Activated CD4-positive, alpha-beta T cell treated with anti-CD3 and anti-CD28 coated beads, Interleukin-2, amount 50 U/mL, for 24 hours (primary cell): ENCODE measurements at places on chromosomes 2 and 18.

- no peak for DNase-seq
These were observed at the start of gene ANKRD53 for GRCh38 chr2:70978341-70979179. Gene ANKRD53, plus strand, starts transcription at chr2:70978630. Its CDS starts 16 bp downstream, at chr2:70978646.

DNA sequence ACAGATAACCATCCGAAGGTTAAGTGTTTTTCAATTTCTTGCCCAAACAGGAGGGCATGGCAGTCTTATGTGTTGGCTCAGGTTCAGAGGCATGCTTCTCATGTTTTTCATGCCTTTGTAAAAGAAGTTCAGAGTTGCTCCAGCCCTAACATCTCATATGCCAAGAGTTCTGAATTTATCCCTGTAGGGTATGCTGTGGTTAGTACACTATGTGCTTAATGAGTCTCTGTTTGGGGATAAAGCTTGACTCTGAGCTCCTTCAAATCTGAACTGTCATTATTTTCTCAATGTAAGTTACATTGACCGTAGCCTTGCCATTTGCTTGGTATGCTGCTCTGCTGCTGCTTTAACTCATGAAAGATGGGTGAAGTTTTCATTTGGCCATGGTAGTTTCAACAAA, 67.9 kb upstream of the PNPT1 start:
- DNase-seq: no peak

- no peak for DNase-seq
These were observed 149.1 kb upstream of the CELF4 start for GRCh38 chr18:37714691-37715090.

DNA sequence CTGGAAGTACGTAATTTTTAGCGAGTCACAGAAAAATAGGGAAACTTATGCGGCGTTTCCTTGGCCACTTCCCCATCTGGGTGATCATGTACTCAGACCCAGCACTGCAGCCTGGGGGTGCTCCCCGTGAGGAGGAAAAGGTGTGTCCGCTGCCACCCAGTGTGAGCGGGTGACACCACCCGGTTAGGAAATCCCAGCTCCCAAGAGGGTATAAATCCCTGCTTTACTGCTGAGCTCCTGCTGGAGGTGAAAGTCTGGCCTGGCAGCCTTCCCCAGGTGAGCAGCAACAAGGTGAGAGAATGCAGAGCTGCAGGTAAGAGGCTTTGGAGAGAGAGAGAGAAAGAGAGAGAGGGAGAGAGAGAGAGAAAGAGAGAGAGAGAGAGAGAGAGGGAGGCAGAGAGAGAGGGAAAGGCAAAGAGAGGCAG, at the start of gene IL1R2:
Gene IL1R2 (plus strand): TSS at position 240 of the 425 bp plus-strand sequence. CDS start 16,616 bp downstream, outside the sequence.
- DNase-seq: no peak

DNA sequence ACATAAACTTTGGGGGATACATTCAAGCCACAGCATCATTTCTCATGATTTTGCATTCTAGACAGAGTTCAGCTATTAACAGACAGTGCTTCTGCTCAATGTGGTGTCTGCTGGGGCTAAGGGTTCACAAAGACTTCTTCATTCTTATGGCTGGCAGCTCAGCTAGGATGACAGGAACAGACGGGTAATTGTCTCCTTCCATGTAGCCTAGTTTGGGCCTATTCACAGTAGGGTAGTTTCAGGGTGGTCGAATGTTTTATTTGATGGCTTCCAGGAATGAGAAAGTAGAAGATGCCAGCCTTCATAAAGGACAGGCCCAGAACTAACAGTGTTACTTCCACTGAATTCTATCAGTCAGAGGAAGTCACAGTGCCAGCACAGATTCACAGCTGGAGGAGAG, 26.0 kb upstream of the BCL2L11 start:
- DNase-seq: no peak

DNA sequence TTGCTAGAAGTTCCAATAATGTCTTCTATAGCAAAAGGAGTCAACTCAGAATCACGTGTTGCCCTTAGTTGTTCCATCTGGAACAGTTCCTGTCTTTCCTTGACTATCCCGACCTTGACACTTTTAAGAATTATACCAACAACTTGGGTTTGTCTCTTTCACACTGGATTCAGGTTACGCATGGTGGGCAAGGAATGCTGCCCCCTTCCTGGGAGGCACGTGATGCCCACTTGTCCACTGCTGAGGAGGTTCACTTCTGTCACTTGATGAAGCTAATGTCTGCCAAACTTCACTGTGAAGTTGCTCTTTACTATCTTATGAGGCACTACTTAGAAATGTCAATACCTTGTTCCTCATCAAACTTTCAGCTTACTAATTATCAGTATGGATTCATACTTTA, 5.3 kb downstream of the COX5B start:
- no peak for DNase-seq

GRCh38 chr2:105607920-105608504, 136.7 kb upstream of the NCK2 start:
- no peak for DNase-seq

DNA sequence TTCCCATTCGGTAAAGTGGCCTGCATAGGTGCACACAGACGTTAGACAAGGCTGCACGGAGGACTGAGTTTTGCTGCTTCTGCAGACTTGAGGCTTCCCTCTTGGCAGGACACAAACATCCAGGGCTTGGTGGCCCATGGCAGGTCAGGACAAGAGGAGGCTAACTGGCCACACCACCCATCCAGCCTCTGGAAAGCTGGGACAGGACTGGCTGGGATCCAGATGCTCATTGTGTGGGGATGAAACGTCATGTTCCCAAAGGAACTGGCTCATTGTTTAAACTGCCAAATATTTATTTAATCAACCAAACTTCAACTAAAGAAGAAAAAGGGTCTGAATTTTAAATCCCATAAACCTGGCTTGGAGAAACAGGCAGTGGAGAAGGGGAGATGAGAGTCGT, 239.1 kb upstream of the EPAS1 start:
- no peak for DNase-seq

- no peak for DNase-seq
These were observed 10.0 kb upstream of the D2HGDH start for GRCh38 chr2:241724259-241724974.

GRCh38 chr2:232330068-232330999, 48.2 kb upstream of the ALPP start:
- no peak for DNase-seq
